Brain microvascular endothelial cell (primary cell): ENCODE measurements at places on chromosomes 16 and 17.

DNA sequence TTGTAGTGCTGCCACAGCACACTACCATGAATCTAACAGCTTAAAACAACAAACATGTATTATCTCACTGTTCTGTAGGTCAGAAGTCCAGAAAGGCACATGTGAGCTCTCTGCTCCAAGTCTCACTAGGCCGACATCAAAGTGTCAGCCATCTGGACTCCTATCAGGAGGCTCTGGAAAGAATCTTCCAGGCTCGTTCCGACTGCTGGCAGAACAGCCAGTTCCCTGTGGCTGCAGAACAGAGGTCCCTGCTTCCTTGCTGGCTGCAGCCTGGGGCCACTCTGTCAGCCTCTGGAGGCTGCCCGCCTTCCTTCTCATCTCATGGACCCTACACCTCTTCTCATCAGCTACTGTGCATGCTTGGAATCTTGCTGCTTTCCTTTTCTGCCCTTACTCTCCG lies 168.9 kb downstream of the CBLN1 start:
- no peak for DNase-seq

- no peak for DNase-seq
Observed at GRCh38 chr16:66389256-66390176, 23.0 kb downstream of the CDH5 start.

GRCh38 chr17:10614536-10615155 lies 42.5 kb downstream of the MYH3 start:
- peak; percentile 38 for DNase-seq

- DNase-seq = no peak
Observed at GRCh38 chr16:25108054-25108453, 3.5 kb upstream of the LCMT1 start.

DNA sequence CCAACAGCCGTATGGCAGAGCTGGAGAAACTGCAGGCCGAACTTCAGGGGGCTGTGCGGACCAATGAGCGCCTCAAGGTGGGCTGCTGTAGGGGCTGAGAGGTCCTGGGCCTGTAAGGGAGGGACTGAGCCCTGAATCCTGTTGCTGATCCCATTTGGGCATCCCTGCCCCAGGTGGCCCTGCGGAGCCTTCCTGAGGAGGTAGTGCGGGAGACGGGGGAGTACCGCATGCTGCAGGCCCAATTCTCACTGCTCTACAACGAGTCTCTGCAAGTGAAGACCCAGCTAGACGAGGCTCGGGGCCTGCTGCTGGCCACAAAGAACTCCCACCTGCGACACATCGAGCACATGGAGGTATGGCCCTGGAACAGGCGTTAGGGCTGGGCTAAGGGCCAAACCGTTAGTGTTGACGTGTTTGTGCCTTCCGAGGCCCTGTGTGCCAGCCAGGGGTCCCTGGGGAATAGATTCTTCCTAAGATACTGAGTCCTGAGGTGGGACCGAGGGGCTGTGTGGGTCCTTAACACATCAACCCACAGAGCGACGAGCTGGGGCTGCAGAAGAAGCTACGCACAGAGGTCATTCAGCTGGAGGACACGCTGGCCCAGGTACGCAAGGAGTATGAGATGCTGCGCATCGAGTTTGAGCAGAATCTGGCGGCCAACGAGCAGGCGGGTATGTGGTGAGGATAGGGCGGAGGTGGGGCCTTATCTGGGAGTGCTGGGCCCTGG lies 4.2 kb downstream of the RNF40 start:
- DNase-seq = no peak

- no peak for DNase-seq
Observed at GRCh38 chr17:41340494-41340893, 10.1 kb downstream of the KRT33A start.

DNA sequence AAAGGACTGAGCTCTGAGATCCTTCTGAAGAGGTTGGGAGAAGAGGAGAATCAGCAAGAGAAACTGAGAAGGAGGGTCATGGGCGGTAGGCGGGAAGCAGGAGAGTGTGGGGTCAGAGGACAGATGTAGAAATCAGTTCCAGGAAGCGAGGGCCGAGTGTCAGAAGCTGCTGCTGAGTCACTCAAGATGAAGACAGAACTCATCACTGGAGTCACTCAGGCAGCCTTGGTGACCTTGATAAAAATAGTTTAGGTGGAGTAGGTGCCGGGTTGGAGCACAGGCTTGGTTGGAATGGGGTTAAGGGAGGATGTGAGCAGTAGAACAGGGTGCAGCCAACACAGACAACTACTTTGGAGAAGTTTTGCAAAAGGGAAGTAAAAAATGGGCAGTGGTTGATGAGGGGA lies 6.1 kb upstream of the ITGAM start:
- no peak for DNase-seq

DNA sequence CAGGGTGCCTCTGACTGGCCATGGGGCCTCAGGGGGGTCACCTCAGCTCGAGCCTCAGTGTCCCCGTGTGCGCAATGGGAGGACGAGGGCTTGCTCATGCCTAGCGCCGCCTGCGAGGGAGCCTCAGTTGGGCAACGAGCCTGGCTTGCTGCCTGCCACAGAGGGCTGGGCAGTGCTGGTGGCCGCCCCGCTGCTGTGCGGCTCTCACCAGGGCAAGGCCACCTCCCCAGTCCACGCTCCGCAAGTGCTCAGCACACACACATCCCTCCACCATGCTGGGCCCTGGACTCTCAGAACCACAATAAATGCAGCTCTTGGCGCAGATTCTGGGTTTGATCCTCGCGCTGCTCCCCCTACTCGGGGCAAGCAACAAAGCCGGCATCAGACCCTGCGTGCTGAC lies 76.2 kb downstream of the ENGASE start:
- no peak for DNase-seq

DNA sequence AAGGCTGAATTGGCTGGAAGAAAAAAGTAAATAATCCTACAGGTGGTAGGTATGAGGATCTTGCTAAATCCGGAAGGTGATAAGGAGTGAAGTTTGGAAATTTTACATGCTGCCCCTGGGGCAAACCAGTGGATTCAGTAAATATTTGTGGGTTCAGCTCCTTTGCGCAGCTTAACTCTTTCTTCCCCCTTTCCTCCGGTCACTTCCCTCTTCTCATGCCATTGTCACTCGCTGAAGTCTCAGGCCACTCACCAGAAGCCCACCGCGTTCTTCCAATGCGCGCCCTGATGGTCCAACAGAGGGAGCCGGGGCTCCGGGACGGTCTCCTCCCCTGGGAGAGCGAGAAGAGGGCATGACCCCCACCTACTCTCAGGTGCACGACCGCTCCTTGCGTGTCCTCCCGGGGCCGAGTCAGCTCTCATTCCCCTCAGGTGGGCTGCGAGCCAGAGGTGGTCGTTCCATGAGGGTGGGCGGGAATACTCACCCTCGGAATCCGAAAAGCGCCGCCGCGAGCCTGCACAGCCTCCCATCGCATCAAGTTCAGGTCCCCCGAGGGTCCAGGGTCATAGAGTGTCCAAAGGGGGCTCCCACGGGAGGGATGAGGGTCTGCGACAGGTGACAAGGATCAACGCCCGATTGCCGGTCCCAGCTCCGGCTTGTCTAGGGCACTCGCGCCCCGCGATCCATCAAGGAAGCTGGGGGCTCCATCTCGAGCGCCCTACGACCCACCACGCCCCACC lies 474 bp downstream of the CLN3 start:
- no peak for DNase-seq
